Right lobe of liver (tissue), 6 donors: ENCODE measurements at places on chromosomes 4 and X. TPM values are rescaled to one million over a fixed set of nuclear protein-coding genes. Genes with fewer than 3 reads are reported as not detected.

- no peak overlapping the region for H3K4me3 ChIP-seq
- H3K27ac ChIP-seq: no peak overlapping the region
- H3K36me3 ChIP-seq: no peaks in the 10 kb centered on the region
- H3K27me3 ChIP-seq: no peaks in the 10 kb centered on the region
- DNase-seq: no peak
- H3K4me1 ChIP-seq: no peaks in the 10 kb centered on the region
Measured at GRCh38 chr4:156347412-156348075, 393.9 kb upstream of the CTSO start.

PHKA1 gene
- 2.5 TPM for total RNA-seq

GRCh38 chrX:41472231-41472815 lies 25.2 kb downstream of the NYX start:
- no peak overlapping the region for H3K4me3 ChIP-seq
- no peaks in the 10 kb centered on the region for H3K27me3 ChIP-seq
- H3K27ac ChIP-seq: no peak overlapping the region
- no peak for DNase-seq
- H3K4me1 ChIP-seq: no peaks in the 10 kb centered on the region
- no peaks in the 10 kb centered on the region for H3K36me3 ChIP-seq

CXCL10 gene
- total RNA-seq: not detected

GRCh38 chr4:150822407-150822806 lies 192.7 kb downstream of the LRBA start:
- no peak overlapping the region for H3K4me3 ChIP-seq
- H3K4me1 ChIP-seq: no peaks in the 10 kb centered on the region
- H3K27ac ChIP-seq: no peak overlapping the region
- no peaks in the 10 kb centered on the region for H3K27me3 ChIP-seq
- H3K36me3 ChIP-seq: no peaks in the 10 kb centered on the region

GRCh38 chr4:97867557-97868091 lies 275.7 kb downstream of the STPG2 start:
- H3K27ac ChIP-seq: peak overlapping the region; percentile 64
- no peaks in the 10 kb centered on the region for H3K4me1 ChIP-seq
- no peak for DNase-seq
- H3K36me3 ChIP-seq: no peaks in the 10 kb centered on the region

GRCh38 chr4:110130576-110131358 lies 67.6 kb downstream of the ELOVL6 start:
- H3K36me3 ChIP-seq: no peaks in the 10 kb centered on the region
- DNase-seq: no peak
- no peaks in the 10 kb centered on the region for H3K27me3 ChIP-seq

DNA sequence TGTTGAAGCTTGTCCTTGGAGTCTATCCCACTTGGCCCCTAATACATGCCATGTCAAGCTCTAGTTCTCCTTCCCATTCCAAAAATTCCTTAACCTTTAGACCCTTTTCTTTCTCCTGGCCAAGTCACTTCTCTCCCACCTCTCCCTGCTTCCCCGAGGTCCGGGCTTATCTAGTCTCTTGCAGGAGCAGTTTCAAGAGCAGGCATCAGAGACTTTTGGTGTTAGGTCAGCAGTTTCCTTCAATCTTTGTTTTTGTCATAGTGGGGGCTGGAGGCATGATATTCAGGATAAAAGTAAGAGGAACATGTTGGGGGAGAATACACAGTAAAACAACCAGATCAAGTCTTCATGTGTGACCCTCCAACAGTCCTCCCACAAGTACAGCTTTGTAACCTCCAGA lies 11.5 kb upstream of the IDS start:
- no peaks in the 10 kb centered on the region for H3K36me3 ChIP-seq
- H3K4me3 ChIP-seq: no peak overlapping the region
- H3K27me3 ChIP-seq: no peaks in the 10 kb centered on the region
- H3K4me1 ChIP-seq: no peaks in the 10 kb centered on the region
- no peak overlapping the region for H3K27ac ChIP-seq

DNA sequence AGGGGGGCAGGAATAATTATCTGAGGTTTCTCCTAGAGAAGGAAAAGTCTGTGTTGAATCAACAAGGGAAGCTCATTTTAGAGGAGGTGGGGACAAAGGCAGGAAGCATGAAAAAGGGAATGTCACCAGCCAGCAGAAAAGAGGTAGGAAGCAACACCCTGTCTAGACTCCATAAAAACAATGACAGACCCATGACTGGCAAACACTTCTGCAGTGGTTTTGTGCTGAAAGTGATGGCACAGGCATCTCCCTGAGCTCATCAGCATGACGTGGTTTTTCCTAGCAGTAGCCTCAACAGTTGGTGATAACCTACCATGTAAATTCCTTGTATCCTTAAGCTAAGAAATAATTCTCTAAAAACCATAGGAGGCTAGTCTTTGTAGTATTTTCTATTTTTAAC lies 110.7 kb upstream of the GALNT7 start:
- H3K36me3 ChIP-seq: no peaks in the 10 kb centered on the region
- no peak overlapping the region for H3K4me3 ChIP-seq
- H3K4me1 ChIP-seq: no peaks in the 10 kb centered on the region
- H3K27ac ChIP-seq: no peak overlapping the region
- no peak for DNase-seq
- H3K27me3 ChIP-seq: no peaks in the 10 kb centered on the region

CLCN5 gene
- total RNA-seq: 13.6 TPM

DNA sequence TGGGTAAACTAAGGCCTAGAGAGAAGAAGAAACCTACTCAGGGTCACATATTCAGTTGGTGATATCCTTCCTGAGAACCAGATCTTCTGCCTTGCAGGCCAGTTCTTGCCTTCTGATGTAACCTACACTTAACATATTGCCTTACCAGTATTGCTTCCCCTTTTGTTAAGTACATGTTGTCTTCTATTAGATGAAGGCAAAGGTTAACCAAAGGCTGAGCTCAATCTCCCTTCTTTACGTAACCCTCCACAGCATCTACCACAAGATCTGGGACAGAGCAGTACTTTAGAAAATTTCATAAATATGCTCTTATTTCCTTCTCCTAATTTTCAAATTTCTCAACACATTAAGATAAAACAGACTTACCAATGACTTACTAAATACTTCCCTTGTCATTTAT lies 474.4 kb downstream of the SH2D1A start:
- DNase-seq: no peak
- H3K27ac ChIP-seq: no peak overlapping the region
- no peaks in the 10 kb centered on the region for H3K27me3 ChIP-seq
- H3K4me3 ChIP-seq: no peak overlapping the region
- no peaks in the 10 kb centered on the region for H3K4me1 ChIP-seq

TMPRSS11F gene
- not detected for total RNA-seq

GRCh38 chr4:73608689-73609594 lies 11.3 kb downstream of the RASSF6 start:
- H3K27me3 ChIP-seq: no peaks in the 10 kb centered on the region
- DNase-seq: no peak
- no peaks in the 10 kb centered on the region for H3K36me3 ChIP-seq
- no peaks in the 10 kb centered on the region for H3K4me1 ChIP-seq

DNA sequence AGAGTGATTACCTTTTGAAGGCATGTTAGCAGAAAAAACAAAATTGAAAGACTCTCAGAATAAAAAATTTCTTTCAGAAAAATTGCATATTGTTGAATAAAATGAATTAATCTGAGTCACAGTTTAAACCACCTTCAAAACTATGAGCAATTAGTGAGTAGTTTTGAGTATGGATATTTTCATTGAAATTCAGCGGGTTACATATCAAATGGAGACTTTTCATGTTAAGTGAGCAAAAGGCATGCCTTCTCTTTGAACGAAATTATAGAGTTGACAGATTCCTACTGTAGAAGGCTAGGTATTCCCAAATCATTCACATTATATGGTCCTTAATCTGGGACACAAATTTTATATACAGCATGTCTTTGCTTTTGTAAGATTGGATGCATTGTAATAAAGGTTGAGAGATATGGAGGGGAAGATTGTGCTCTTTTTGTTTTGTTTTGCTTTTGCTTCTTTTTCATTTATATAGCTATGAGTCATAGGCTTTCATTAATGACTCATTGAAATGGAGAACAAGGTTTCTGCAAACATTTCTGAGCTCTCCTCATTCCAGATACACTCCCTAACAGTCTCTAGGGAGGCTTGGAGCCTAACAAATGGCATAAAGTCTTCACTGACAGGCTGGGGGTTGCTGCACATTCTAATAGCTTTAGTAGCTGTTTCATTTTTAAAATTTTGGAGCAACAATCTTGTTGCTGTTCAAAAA lies 21.6 kb downstream of the PCDH18 start:
- no peak overlapping the region for H3K4me3 ChIP-seq
- H3K4me1 ChIP-seq: no peaks in the 10 kb centered on the region
- no peaks in the 10 kb centered on the region for H3K27me3 ChIP-seq
- no peak for DNase-seq

TSPAN7 gene
- 10.2 TPM for total RNA-seq

SRPX2 gene
- 3.3 TPM for total RNA-seq

DNA sequence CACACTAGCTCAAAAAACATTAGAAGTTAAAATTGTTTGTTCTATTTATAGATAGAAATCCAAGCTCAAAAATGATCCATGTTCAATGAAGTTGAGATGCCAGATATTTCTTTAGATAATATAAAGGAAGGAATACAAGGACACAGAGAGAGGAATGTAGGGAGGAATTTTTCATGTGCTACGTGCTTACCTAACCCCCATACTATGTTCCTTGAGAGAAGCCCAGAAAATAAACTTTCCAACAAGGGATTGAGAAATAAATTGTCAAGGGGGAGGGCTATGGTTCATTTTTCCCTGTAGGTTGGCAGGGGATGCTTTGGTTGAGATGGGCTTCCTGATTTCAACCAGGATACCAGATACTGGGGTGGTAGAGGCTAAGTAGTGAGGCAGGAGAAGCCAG lies 15.6 kb upstream of the ADH5 start:
- DNase-seq: no peak
- no peaks in the 10 kb centered on the region for H3K4me1 ChIP-seq
- no peak overlapping the region for H3K4me3 ChIP-seq
- no peaks in the 10 kb centered on the region for H3K27me3 ChIP-seq
- H3K27ac ChIP-seq: no peak overlapping the region

GRCh38 chr4:37993806-37994205 lies 33.6 kb downstream of the PTTG2 start:
- H3K4me3 ChIP-seq: no peak overlapping the region
- H3K4me1 ChIP-seq: no peaks in the 10 kb centered on the region
- H3K27me3 ChIP-seq: no peaks in the 10 kb centered on the region
- H3K27ac ChIP-seq: no peak overlapping the region
- no peak for DNase-seq

TMEM271 gene
- total RNA-seq: not detected

DNA sequence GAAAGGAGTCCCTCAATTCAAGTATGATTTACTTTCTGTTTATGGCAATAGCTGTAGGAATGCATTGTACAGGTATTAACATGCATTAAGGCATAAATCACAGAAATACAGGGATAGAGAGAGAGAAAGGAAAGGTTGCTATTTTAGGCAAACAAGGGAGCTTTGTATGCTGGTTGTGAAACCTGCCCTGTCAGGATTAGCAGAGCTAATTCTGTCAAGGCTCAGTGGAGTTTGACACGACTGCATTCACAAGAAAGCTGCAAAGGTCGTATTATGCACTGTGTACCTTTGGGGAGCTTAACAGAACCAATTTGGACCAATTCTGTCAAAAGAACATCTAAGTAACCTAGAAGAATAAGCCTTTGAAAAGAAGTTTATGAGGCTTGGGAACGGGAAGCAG lies 239.3 kb downstream of the GRIA2 start:
- DNase-seq: no peak
- no peak overlapping the region for H3K4me3 ChIP-seq
- H3K36me3 ChIP-seq: no peaks in the 10 kb centered on the region
- H3K4me1 ChIP-seq: no peaks in the 10 kb centered on the region

GRCh38 chr4:7094916-7095315 lies 27.1 kb upstream of the GRPEL1 start:
- H3K27me3 ChIP-seq: no peaks in the 10 kb centered on the region
- H3K27ac ChIP-seq: no peak overlapping the region
- DNase-seq: no peak
- H3K36me3 ChIP-seq: no peaks in the 10 kb centered on the region
- H3K4me1 ChIP-seq: no peaks in the 10 kb centered on the region
- no peak overlapping the region for H3K4me3 ChIP-seq

- no peaks in the 10 kb centered on the region for H3K4me1 ChIP-seq
- DNase-seq: no peak
- no peaks in the 10 kb centered on the region for H3K27me3 ChIP-seq
- no peaks in the 10 kb centered on the region for H3K36me3 ChIP-seq
- H3K4me3 ChIP-seq: no peak overlapping the region
Measured at GRCh38 chr4:181289198-181289597, 954.0 kb upstream of the TENM3 start.

DNA sequence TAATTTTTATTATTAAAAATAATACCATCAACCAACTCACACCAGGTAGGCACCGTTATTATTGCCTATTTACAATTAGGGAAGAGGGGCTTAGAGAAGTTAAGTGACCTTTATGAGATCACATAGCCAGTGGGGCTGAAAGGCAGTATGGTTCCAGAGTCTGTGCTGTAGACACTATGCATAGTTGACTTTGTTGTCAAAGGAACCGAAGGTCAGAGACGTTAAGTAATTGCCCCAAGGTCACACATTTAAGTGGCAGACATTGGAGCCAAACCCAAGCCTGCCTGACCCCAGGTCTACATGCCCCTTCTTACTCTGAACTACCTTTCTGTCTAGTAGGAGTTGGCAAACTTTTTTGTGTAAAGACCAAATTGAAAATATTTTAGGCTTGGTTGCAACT lies 36.4 kb downstream of the RHOH start:
- no peaks in the 10 kb centered on the region for H3K27me3 ChIP-seq
- H3K4me3 ChIP-seq: no peak overlapping the region

- H3K36me3 ChIP-seq: no peaks in the 10 kb centered on the region
- H3K4me1 ChIP-seq: no peaks in the 10 kb centered on the region
- no peak overlapping the region for H3K4me3 ChIP-seq
- H3K27me3 ChIP-seq: no peaks in the 10 kb centered on the region
- DNase-seq: no peak
- no peak overlapping the region for H3K27ac ChIP-seq
Measured at GRCh38 chrX:16511796-16512776, 137.9 kb upstream of the S100G start.

PALLD gene
- total RNA-seq: 24.1 TPM

- H3K4me3 ChIP-seq: no peak overlapping the region
- no peak for DNase-seq
- H3K27ac ChIP-seq: no peak overlapping the region
- H3K27me3 ChIP-seq: no peaks in the 10 kb centered on the region
- H3K36me3 ChIP-seq: no peaks in the 10 kb centered on the region
Measured at GRCh38 chr4:16617011-16617410, 281.4 kb downstream of the LDB2 start.

GRCh38 chr4:104099141-104099540 lies 379.4 kb upstream of the TACR3 start:
- DNase-seq: no peak
- H3K4me3 ChIP-seq: no peak overlapping the region
- no peaks in the 10 kb centered on the region for H3K36me3 ChIP-seq

GRCh38 chr4:7705062-7705461 lies 234.6 kb downstream of the AFAP1 start:
- H3K4me1 ChIP-seq: no peaks in the 10 kb centered on the region
- H3K36me3 ChIP-seq: no peaks in the 10 kb centered on the region
- H3K27ac ChIP-seq: no peak overlapping the region
- no peaks in the 10 kb centered on the region for H3K27me3 ChIP-seq

DNA sequence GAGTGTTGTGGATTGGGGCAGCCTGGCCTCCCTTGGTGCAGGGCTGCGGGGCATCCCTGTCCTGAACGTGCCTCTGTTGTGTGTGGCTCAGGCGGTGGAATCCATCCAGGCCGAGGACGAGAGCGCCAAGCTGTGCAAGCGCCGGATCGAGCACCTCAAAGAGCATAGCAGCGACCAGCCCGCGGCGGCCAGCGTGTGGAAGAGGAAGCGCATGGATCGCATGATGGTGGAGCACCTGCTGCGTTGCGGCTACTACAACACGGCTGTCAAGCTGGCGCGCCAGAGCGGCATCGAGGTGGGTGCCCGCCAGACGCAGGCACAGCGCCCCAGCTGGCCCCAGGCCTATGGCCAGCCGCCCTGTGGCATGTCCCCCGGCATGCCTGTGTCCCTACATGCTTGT lies 25.6 kb downstream of the MAEA start:
- H3K27me3 ChIP-seq: no peaks in the 10 kb centered on the region
- H3K36me3 ChIP-seq: no peaks in the 10 kb centered on the region
- no peak for DNase-seq
- no peak overlapping the region for H3K27ac ChIP-seq
- no peak overlapping the region for H3K4me3 ChIP-seq
